ENCODE measurements at places on chromosomes 4 and X.

- no peak for DNase-seq
Observed at GRCh38 chr4:108690738-108691137, 40.3 kb downstream of the OSTC start.

DNA sequence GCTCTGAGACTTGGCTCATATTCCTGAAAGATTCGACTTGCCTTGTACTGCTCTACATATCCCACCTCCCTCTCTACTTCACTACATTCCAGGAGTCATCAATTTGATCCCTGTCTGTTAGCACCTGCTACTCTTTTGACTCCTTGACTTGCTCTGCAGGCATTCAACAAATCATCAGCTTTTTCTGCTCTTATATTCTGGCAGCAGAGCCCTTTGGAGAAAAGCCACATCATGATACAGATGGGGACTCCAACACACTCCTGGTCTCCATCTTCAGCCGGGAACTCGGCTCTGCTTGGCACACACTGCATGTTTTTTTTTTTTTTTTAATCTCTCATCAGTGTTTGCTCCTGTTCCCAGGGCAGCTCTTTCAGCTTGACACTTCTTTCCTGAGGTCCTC lies 293.2 kb upstream of the LCORL start:
- DNase-seq, result no peak

DNA sequence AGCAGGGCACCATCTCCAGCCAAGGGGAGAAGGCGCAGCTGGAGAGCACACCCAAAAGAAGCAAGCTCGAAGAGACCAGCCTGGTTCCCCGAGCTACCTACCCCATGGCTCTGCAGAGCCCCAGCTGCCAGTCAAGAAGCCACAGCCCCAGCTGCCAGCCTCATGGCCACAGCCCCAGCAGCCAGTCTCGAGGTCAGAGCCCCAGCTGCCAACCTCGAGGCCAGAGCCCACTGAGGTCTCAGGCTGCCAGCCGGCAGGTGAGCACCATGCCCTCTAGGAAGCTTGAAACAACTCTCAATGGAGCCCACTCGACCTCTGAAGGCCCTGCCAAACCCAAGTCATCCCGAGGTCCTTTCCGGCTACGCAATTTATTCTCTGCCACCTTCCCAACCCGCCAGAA lies 27.0 kb upstream of the PRPS1 start:
- no peak for DNase-seq

DNA sequence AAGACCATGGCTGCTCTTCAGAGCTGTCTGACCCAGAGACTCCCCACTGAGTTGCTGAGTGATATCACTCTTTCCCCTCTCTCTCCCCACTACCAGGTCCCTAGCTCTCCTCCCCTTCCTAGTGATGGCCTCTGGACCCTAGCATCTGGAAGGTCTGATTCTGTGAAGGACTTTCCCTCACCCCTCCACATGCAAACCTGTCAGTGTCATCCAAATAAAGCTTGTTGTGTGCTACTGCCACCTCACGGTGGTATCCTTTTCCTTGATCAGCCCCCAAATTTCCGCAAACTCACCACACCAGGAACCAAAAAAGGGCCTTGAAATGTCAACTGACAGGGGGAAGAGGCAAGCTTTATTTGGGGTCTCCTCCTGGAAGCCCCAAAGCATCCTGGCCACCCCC lies 500.2 kb downstream of the IDS start:
- no peak for DNase-seq

GRCh38 chr4:149465955-149466354 lies 349.7 kb downstream of the IQCM start:
- DNase-seq, result no peak

DNA sequence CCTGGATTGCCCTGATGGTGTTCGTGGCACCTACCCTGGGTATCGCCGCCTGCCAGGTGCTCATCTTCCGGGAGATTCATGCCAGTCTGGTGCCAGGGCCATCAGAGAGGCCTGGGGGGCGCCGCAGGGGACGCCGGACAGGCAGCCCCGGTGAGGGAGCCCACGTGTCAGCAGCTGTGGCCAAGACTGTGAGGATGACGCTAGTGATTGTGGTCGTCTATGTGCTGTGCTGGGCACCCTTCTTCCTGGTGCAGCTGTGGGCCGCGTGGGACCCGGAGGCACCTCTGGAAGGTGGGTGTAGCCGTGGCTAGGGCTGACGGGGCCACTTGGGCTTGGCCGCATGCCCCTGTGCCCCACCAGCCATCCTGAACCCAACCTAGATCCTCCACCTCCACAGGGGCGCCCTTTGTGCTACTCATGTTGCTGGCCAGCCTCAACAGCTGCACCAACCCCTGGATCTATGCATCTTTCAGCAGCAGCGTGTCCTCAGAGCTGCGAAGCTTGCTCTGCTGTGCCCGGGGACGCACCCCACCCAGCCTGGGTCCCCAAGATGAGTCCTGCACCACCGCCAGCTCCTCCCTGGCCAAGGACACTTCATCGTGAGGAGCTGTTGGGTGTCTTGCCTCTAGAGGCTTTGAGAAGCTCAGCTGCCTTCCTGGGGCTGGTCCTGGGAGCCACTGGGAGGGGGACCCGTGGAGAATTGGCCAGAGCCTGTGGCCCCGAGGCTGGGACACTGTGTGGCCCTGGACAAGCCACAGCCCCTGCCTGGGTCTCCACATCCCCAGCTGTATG lies 1.8 kb downstream of the AVPR2 start:
- no peak for DNase-seq

DNA sequence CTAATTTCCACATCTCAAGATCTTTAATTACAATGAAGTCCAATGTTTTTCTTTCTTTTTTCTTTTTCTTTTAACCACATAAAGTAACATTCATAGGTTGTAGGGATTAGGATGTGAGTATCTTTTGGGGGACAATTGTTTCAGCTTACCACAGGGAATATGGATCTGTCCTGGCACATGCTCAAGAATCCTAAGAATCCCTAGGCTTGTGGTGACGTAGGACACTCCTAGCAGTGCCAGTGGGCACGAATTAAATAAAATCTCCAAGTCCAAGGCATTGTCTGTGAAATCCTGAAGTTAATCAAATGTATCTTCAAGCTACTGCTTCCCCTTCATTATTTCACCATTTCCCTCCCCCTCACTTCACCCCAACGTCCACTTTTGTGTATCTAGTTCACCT lies 2.6 kb upstream of the LAS1L start:
- no peak for DNase-seq

DNA sequence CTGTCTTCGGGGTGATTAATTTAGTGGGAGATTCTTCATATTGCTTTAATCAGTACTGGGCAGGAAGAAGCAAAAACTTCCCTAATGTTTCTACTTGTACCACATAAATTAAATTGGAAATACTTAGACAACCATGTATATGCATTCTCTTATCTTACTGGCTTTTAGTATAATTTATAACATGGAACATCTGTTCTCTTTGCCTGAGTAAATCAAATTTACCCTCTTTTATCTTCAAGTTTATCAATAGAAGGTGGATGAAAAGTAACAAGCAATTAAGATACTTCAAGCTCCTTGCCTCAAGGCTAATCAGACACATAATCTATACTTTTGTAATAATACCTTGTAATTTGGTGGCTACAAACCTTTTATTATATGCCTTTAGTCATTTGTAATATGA lies 274.4 kb upstream of the ARX start:
- DNase-seq, result no peak

- peak; percentile 20 for DNase-seq
Observed at GRCh38 chrX:101407167-101407747, 468 bp downstream of the GLA start.

GRCh38 chr4:37607018-37607417 lies 79.2 kb downstream of the RELL1 start:
- no peak for DNase-seq
